ENCODE measurements at places on chromosomes 7 and 10. TPM values are rescaled to one million over a fixed set of nuclear protein-coding genes. Genes with fewer than 3 reads are reported as not detected.

GRCh38 chr10:35359056-35359455 lies 22.7 kb downstream of the CCNY start:
- no peak for DNase-seq

- no peak for DNase-seq
Measured at GRCh38 chr10:86950349-86950748, 7.1 kb downstream of the MMRN2 start.

NKX6-2 gene
- 8.4 TPM for polyA plus RNA-seq

GRCh38 chr7:923108-924041 lies 31.1 kb downstream of the ADAP1 start:
- DNase-seq, result no peak

- DNase-seq, result no peak
Measured at GRCh38 chr10:32793033-32793432, 165.0 kb downstream of the ITGB1 start.

- no peak for DNase-seq
Measured at GRCh38 chr10:14761372-14761771, 13.3 kb downstream of the FAM107B start.

NANOS1 gene
- polyA plus RNA-seq, result 3.8 TPM

DNA sequence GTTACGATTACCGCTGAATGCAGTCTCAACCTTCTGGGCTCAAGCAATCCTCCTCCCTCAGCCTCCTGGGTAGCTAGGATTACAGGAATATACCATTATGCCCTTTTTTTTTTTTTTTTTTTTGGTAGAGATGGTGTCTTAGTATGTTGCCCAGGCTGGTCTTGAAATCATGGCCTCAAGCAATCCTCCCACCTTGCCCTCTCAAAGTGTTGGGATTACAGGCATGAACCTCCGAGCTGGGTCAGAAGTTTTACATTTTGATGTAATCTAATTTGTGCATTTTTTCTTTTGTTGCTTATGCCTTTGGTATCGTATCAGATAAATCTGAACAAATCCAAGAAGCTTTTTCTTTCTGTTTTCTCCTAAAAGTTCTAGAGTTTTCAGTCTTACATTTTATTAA lies 87.4 kb downstream of the EPC1 start:
- no peak for DNase-seq

GRCh38 chr7:121097577-121097976 lies 109.1 kb downstream of the CPED1 start:
- DNase-seq, result no peak

DNA sequence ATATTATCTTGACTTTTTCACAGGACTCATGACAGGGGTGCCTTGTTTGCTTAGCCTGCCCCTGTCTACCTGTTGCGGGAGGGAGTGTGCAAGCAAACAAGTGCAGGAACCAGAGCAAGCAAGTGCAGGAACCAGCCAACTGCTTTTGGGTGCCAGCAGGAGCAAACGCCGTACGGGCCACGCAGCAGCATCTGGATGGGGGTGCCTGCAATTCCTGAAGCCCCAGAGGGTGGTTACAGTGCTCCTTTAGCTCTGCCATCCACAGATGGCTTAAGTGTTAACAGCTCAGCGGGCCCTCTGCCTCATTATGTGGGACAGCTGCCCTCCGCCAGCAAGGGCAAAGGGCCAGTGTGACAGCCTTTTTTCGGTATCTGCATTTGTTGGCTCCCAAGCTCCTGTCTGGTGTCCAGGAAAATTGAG lies 83.5 kb downstream of the MICU1 start:
- DNase-seq, result no peak

GRCh38 chr7:94877731-94878670 lies 29.4 kb upstream of the PPP1R9A start:
- no peak for DNase-seq

DNA sequence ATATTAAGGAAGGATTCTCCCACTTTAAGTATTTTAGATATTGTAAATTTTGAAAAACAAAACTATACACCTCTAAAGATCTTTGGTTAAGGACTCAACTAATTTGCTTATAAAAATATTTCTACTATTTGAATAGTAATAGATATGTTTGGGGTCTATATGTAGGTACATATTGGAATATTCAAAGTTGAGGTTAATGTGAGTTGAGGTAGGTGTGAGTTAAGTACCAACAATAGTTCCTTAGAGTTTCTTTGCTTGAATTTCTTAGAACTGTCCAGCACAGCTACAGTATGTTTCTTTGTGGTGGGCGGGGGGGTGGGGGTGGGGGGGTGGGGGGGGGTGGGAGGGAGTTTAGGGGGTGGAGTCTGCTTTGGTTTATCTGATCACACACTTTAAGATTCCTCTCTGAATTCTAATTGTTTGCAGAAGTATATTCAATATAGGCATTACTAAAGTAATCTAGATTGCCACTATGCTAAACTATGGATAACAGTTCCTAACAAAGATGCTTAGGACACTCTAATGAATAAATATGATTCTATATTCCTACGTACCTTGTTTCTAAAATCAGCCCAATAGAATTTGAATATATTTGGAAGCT lies 2.1 kb downstream of the GRM3 start:
- no peak for DNase-seq
